ENCODE measurements at places on chromosomes 6 and 20.

DNA sequence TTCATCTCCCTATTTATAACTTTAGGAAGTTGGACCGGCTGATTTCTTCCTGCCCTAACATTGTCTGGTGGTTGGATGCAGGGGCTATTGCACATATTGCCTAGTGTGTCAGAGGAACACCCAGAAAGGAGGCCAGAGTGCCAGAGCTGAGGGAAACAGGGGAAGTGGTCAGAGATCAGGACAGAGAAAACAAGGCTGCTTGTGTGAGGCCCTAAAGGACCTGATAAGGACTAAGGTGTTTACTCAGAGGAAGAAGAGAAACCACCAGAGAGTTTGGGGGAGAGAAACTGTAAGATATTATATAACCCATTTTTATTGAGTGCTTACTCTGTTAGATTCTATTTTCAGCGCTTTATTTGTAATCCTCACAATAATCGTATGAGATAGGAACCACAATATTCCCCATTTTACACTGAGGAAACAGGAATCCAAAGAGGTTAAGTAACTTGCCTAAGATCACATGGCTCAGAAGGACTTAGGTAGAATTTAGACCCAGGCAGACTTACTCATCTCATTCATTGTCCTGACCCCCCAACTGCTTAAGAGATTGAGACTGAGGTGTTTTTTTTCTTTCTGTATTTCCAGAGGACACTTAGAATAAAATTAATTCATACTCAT lies 54.0 kb upstream of the REV3L start:
- DNase-seq, result peak; percentile 73

DNA sequence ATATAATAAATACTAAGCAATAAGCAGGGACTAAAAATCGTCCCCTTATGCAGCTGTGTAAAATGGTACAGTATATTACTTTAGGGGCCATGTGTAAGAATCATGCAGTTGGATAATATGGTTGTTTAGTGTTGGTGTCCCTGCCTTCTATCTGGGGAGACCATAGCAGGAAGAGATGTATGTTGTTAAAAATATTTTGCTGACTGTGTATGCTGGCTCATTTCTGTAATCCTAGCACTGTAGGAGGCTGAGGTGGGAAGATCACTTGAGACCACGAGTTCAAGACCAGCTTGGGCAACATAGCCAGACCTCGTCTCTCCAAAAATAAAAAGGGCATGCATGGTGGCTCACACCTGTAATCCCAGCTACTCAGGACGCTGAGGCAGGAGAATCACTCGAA lies 5.6 kb downstream of the PANK2 start:
- DNase-seq, result no peak

- no peak for DNase-seq
These were observed 6.7 kb downstream of the TEAD3 start for GRCh38 chr6:35489995-35490791.

DNA sequence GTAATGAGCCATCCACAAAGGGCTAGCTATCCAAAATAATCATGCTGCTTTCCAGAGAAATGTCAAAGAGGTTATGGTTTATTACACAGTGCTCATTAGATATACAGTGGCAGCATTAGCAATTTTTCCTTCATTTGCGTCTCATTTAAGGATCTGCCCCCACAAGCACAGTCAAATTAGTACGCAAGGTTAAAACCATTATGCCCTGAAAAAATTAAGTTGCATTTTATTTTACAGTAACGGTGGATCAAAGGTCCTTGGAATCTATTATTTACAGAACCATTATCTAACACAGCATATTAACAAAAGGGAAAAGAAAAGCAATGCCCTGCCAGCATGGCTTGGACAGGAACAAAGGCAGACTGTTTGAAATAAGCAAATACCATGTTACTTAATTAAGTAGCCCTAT lies 144.8 kb downstream of the PDSS2 start:
- DNase-seq, result no peak

DNA sequence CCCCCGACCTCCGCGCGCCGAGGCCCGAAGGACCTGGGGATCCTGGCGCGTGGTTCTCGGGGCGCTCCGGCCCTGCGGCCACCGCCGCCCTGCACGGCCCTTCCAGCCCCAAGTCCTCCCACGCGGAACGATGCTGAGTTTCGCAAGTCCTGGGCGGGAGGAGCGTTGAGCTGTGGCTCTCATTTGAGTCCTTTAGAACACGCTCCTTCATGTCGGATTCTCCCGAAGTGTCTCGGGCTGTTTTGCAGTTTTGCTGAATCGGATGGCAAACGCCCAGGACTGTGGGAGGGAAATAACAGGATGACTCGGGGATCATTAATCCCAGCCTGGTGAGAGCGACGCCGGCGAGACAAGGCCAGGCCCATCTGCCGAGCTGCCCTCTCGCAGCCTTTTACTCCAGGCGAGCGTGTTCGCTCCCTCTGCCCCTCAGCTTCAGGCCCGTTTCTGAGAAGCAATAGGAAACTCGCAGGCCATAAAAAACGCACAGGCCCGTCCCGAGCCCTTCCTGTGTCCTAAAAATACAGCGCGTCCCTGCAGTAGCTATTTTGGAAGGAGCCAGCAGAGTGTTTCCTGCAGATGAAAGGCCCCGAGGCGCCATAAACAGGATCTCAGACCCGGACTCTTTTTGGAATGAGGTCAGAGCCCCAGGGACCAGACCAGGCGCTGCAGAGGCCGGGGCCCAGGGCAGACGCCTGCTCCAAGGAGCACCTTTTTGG lies 153.5 kb downstream of the DLL1 start:
- no peak for DNase-seq

DNA sequence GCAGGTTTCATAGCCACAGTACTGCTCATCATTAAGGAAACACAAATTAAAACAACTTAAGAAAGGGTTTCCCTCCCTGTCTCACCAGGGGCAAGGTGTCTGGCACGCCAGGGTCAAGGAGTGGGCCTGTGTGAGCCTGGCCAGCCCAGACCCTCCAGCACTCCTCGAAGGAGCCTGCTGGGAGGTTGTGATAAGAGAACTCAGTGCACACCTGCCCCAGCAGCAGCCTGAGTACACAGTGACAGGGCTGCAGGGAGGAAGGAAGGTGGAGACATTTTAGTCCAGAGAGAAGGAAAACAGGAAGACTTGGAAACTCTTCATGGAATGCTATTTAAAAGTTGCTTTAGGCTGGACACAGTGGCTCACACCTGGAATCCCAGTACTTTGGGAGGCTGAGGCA lies 14.1 kb downstream of the NINL start:
- no peak for DNase-seq

GRCh38 chr6:139418481-139419132 lies 44.2 kb upstream of the CITED2 start:
- DNase-seq, result no peak

All from HT1080 (cell line).